ENCODE measurements at places on chromosomes 3 and 15. TPM values are rescaled to one million over a fixed set of nuclear protein-coding genes. Genes with fewer than 3 reads are reported as not detected.

CLDN18 gene
- total RNA-seq, result not detected

SEMA6D gene
- total RNA-seq, result not detected

ICE2 gene
- 77.7 TPM for total RNA-seq

DNA sequence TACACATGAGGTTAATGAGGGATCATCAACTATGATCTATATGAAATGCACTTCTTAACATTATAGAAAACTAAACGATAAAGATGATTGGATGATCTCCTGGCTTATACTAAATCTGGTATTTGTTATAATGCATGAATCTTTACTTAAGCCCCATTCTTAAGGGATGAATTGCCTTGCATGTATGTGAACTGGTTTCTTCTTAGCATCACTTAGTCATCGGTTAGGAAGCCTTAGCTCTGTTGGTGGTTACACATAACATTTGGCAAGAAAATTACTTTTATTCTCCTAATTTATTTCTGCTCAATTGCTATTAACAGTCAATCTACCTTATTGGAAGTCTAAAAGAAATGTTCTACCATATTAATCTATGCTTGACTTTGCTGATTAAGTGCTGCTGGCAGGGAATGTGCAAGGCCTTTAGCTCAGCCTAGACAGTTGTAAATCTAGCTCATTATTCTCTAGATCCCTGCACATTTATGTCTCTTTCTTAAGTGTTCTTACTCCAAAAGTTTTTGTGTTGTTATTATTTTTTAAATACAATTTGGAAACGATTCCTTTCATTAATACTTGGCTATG, 356.0 kb downstream of the ZPLD1 start:
- DNase-seq, result no peak

- peak; percentile 65 for DNase-seq
These were observed at the start of gene MAP3K13 for GRCh38 chr3:185362850-185363661. Gene MAP3K13 (plus strand): TSS chr3:185363136. CDS start chr3:185428582, 65,446 bp downstream.

DNA sequence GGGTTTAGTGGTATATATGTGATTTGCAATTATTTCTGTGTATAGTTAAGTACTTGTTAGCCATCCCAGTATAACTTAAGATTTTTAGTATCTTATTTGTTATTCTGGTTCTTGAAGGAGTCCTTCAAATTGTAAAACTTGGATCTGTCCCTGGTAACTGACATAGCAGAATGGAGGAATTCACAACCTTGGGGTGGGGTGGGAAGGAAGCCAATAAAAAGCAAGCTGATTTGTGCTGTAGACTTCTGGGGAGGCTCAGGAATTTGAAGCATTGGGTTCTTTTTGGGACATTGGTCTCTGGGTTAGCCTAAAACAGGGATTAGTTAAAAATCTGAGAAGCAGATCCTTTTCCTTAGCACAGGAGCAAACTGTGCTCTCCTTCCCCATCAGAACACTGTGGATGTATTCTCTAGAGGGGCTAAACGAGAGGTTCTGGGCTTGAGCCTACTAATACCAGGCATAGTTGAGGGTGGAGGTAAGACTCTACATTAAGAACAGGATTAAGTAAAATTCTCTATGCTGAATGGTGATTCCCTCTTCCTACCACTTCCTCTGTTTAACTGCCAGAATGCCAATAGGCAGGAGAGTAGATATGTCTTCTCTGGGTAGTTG, 42.2 kb downstream of the GMPS start:
- DNase-seq, result no peak

Data from activated CD4-positive, alpha-beta T cell treated with anti-CD3 and anti-CD28 coated beads, Interleukin-2, amount 10 ng/mL, durations not matched to agents 7 days and 5 days (primary cell).